ENCODE measurements at places on chromosomes 7 and 10.

GRCh38 chr7:40283391-40283790, 148.6 kb downstream of the SUGCT start:
- no peak for DNase-seq

DNA sequence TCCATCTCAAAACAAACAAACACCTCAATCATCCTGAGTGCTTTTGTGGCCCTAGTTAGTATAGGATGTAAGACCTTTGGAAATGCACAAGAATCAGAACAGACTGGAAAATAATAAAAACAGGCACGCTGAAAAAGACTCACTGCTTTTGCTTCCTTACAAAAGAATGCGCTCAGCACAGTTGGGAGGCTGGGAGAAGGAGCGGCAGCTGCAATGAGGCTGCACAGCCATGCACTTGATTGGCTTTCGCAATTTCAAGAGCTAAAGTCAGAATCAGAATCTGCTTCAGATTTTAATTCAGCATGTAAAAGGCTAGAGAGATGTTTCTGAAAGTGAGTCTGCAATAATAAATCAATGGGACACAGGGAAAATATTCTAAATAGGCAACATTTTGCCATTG, 97.2 kb downstream of the FRMD4A start:
- DNase-seq, result no peak

GRCh38 chr7:86199881-86200614, 443.7 kb upstream of the GRM3 start:
- DNase-seq, result no peak

DNA sequence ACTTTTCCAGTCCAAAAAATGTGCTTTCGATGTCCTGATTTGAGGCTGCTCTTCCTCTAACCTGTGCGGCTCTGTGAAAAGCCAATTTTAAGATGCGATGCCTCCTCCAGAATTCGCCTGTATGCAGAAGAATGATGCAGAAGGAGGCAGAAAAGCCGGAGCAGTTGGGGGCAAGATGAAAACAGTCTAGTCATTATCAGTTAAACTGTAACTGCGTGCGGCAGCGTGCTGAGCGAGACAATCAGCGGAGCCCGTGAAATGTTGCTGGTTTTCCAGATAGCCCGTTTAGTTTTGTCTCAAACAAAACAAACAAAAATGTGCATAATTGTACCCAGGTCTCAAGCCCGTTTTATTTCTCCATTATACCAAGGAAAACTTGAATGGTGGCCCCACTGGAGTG, 137.0 kb upstream of the FGFR2 start:
- DNase-seq, result no peak

DNA sequence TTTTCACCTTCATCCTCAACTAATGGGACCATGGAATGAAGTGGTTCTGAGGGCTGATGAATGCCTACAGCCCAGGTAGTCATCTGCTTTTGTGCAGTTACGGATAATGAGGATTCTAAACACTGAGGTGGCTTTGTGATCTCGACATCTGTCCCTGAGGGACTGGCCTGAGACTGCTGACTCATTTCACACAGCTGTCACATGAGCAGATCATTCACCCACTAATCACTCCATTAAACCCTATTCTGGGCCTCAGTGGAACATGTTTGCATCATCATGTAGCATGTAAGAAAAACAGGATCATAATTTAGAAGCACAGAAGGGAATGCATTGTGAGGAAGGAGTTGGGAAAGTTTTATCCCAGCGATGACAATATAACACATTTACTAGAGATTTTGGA, 79.4 kb upstream of the FEZF1 start:
- no peak for DNase-seq

GRCh38 chr10:97842656-97843280, 6.9 kb upstream of the GOLGA7B start:
- no peak for DNase-seq

DNA sequence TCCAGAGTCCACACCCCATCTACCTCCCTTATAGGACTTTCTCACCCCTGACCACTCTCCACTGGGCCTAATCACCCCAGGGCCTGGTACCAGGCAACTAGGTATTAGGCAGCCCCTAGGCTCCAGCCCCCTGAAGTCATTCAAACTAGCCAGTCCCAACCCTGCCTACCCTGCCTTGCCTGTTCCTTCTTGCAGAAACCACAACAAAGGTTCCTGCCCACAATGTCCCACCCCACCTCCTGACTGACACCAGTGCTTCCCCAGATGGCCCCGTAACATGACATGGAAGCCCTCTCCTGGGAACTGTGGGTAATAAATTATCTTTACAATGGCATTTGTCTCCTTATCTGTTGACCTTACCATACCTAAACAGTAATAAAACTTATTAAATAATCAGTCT, 100.6 kb upstream of the PDE1C start:
- DNase-seq, result no peak

GRCh38 chr10:100823194-100823593, 77.8 kb downstream of the PAX2 start:
- no peak for DNase-seq

- no peak for DNase-seq
Measured at GRCh38 chr10:13489035-13489599, 39.7 kb downstream of the BEND7 start.

DNA sequence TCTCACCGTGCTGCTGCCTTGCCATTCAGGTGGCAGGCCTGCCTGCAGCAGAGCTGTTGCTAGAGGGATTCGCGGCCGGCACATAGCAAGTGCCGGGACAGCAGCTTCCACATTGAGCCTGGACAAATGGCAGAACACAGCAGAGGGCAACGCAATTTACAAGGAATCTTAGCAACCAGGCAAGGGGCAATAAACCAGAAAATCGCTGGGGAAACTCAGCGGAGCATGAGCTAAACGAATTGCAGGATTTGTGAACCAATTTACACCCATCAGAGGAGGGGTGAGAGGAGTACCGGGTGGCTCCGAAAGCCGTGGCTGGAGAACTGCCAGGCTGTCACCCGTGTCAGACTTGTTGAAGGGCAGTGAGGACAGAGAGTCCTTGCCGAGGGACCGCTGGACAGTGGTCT, 58.6 kb upstream of the LOXL4 start:
- DNase-seq, result no peak

DNA sequence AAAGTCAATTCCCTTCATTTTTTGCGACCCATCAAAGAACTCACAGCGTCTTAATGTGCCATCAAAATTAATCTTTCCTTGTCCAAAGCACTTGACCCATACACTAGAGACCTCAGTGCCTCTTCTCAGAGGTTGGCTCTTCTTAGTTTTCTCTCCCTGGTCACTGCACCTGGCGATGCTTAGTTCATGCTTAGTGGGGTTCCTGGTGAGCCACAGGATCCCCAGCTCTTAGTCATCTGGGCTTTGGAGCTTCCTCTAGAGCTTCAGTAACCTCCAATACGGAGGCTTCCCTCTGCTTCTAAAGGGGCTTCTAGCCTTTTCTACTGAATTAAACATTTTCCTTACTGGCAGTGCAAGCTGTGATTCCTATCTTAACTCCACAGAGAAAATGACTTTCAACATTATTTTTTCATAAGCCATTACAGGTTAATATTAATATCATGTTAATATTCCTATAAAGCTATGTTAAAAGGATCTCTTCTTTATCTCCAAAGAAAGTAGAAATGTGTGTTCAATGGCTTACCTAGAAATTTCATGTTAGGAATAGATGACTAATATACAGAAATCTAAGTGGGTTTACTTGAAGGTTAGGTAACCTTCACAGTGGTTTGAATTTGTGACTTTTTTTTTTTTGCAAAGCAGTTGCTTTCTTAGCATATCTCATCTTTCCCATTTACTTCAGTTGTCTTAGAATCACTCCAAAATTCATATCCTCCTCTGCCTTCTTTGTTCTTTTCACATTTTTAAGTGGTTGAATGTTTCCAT, 295.2 kb downstream of the CAMK1D start:
- no peak for DNase-seq

DNA sequence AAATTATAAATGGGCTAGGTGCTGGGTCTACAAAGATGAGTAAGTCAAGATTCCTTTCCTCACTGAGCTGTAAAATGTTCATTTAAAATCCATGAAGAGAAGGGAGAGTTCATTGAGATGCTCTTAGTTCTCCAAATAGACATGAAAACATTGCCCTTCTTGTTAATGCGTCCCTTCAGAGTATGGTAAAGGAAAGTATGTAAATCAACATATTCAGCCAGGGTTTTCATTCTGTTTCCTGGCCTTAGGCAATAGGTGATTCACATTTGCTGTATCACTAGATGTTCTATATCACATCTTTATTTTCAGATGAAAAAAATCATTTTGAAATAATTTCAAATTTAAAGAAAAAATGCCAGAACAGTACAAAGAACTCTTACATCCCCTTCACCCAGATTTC, 5.4 kb downstream of the ANKIB1 start:
- DNase-seq, result no peak

DNA sequence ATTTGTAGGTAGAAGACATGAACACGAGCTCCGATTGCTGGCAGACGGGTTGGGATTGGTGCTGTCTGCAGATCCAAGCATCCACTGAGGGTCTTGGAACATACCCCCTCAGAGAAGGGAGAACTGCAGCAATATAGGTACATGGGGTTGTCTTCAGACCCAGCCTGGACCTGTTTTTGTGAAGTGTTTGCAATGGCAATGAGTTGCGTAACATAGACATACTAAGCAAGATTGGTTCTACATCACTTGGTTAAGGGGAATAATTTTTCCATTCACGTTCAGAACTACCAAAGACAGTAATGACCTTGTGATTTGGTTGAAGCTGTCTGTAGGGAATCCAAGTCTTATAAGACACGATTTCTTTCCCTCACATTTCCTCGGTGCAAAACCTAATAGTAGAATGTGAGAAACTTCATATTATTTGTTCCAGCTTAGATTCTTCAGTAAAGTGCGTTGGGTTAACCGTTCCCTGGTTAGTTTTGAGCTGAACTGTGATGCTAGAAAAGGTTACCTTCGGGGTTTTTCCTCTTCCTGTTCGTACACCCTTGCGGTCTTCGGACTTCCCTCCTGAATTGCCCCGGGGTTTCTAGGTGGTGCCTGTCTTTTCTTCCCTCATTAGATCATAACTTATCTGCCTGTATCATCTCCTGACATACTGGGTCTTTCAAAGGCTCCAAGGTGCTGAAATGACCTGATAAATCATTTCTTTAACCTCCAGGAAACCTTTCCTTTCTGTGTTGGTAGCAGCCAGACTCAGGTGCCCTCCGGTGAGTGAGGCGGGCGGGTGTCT, 14.4 kb downstream of the PROSER2 start:
- peak; percentile 4 for DNase-seq

- no peak for DNase-seq
Measured at GRCh38 chr7:99363286-99363685, 11.2 kb upstream of the ARPC1B start.

- no peak for DNase-seq
Measured at GRCh38 chr7:21702303-21702702, 159.5 kb downstream of the DNAH11 start.

DNA sequence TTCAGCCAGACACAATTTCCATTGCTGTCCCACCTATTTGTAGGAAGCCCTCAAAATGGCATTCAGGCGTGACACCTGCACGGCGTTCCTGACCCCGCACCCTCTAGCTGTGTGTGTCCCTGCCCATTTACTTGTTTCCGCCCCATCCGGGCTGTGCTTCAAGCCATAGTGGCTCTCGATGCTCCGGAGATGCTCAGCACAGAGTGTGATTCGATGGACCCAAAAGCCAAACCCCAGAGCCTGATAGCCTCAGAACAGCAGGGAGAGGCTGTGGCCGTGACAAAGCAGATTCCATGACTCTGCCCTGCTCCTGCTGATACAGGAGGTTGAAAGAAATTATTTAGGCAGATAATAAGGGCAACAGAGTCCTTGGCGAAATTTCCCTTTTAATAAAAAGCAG, 13.4 kb downstream of the BUD31 start:
- DNase-seq, result no peak

Data from CD4-positive, CD25-positive, alpha-beta regulatory T cell (primary cell).